ENCODE measurements at places on chromosomes 3 and 15.

GRCh38 chr3:33936921-33937525 lies 138.6 kb downstream of the PDCD6IP start:
- no peak for DNase-seq

DNA sequence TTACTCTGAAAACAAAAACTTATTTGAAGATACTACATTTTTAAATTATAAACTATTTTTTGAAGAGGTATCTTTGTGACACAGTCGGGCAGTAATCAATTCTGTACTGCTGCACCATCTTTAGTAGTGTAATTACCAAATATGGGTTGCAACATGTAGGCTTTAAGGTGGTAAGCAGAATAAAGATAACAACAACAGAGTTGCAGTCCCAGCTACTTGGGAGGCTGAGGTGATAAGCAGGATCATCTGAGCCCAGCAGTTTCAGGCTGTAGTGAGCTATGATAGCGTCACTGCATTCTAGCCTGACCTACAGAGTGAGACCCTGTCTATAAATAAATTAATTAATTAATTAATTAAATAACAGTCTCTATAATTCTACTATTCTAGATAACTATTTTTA lies 6.0 kb downstream of the PLOD2 start:
- DNase-seq = no peak

GRCh38 chr3:46496746-46497555 lies 825 bp upstream of the RTP3 start:
- no peak for DNase-seq

- DNase-seq = no peak
These were observed 1.2 kb downstream of the GNAI2 start for GRCh38 chr3:50237133-50237651.

DNA sequence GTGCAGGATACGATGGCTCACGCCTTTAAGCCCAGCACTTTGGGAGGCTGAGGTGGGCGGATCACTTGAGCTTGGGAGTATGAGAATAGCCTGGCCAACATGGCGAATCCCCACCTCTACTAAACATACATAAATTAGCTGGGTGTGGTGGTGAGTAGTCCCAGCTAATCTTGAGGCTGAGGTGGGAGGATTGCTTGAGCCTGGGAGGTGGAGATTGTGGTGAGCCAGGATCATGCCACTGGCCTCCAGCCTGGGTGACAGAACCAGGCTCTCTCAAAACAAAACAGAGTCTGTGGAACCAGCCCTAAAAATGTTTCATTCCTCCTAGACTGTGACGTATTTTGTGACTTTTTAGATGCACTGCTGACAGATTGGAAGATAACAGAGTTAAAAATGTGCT lies 34.3 kb upstream of the RAD51 start:
- DNase-seq = no peak

DNA sequence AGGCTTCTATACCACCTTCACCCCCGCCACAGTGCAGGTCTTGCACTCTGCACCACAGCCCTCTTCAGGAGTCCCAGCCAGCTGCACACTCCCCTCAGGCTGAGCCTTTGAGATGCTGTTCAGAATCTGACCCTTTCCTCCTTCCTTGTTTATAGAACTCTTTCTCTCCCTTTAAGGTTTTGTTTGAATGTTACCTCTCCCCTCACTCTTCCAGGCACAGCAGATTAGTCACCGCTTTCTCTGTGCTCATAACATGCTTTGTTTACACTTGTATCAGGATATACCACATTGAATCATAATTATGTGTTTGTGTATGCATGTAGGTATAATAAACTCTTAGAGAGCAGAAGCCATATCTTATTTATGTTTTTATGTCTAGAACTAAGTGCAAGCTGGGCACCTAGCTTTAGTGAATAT lies 168.4 kb upstream of the BCL6 start:
- no peak for DNase-seq

DNA sequence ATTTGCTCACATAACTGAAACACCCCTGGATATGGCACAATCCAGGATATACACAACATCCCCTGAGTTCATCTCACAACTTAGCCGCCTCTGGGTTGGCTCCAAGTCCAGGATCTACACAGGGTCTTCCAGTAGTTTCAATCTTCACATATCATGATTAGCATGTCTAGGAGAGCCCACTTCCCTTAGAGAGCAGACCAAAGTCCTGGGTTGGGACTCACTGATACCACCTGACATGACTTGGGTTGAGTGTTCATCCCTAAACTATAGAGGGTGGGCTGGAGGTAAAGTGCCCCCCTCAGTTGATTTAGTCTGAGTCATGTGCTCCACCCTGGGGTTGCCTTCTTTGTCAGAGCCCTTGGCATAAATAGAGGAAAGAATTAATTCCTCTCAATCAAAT lies 493.6 kb upstream of the PPP2R3A start:
- DNase-seq = no peak

All from GM04503 (cell line).